ENCODE measurements at places on chromosomes 13 and 19. TPM values are rescaled to one million over a fixed set of nuclear protein-coding genes. Genes with fewer than 3 reads are reported as not detected.

The OR4F17 gene
- total RNA-seq = not detected

The CCDC194 gene
- not detected for total RNA-seq

The SIGLEC12 gene
- not detected for total RNA-seq

The ZNF888 gene
- total RNA-seq = 5.0 TPM

The BCAM gene
- 3.4 TPM for total RNA-seq

The ZNF850 gene
- 8.8 TPM for total RNA-seq

The ATP4A gene
- not detected for total RNA-seq

The ZBTB7A gene
- total RNA-seq = 3.4 TPM

The KLC3 gene
- not detected for total RNA-seq

The GPI gene
- total RNA-seq = 150 TPM

The CABP5 gene
- not detected for total RNA-seq

The NCAN gene
- total RNA-seq = 257 TPM

The SULT2A1 gene
- not detected for total RNA-seq

The SIGLEC5 gene
- total RNA-seq = not detected

The PCP2 gene
- total RNA-seq = not detected

The APOE gene
- 51.3 TPM for total RNA-seq

The ZNF844 gene
- total RNA-seq = 19.4 TPM

The CDADC1 gene
- 12.8 TPM for total RNA-seq

Measured in parietal lobe (tissue), 2 donors.